ENCODE measurements at places on chromosomes 6 and 20. TPM values are rescaled to one million over a fixed set of nuclear protein-coding genes. Genes with fewer than 3 reads are reported as not detected.

The TTPAL gene
- 25.1 TPM for total RNA-seq

The SRMS gene
- total RNA-seq: 0.48 TPM

The LPA gene
- total RNA-seq: not detected

The TEAD3 gene
- 23.8 TPM for total RNA-seq

The ZNF343 gene
- total RNA-seq: 6.2 TPM

The ERVFRD-1 gene
- total RNA-seq: not detected

The CLDN20 gene
- total RNA-seq: not detected

The PTPN1 gene
- 36.7 TPM for total RNA-seq

The ZBTB12 gene
- 4.9 TPM for total RNA-seq

The PTGIS gene
- 2.7 TPM for total RNA-seq

The IMPG1 gene
- total RNA-seq: not detected

The GTSF1L gene
- not detected for total RNA-seq

The ZC2HC1B gene
- not detected for total RNA-seq

The CLVS2 gene
- total RNA-seq: 0.04 TPM

DNA sequence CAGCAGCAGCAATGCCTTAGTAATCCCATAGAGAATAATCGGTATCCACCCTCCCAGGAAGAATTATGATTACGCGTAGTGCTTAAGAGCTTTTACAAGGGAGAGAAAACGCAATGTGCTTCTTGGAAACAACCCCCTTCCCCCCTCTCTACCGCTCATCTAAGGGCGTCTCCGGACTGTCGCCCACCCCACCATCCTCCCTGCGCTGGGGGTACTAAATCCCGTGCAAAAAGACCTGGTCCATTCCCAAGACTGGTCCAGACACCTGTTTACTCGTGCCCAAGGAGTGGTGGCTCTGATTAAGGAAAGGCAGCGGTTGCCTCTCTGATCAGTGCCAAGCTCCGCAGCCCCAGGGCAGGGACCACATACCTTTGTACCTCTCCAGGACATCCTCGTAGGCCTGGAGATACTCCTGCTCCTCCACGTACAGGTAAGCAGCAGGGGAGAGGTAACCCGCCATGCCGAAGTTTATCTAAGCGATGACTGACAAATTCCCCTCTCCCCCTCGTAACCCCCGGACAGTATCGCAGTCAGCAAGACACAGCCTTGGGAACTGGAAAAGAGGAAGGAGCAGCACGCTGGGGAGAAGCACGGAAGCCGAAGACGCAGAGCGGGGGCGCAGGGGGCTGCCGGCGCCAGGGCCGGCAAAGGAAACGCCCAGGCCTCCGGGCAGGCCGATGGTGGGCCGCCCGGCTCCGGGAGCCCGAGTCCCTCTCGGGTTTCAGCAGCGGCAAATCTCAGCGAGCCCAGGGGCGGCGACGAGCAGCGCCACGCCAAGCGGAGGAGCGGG is 112.0 kb upstream of the BEND6 start:
- no peak for DNase-seq

DNA sequence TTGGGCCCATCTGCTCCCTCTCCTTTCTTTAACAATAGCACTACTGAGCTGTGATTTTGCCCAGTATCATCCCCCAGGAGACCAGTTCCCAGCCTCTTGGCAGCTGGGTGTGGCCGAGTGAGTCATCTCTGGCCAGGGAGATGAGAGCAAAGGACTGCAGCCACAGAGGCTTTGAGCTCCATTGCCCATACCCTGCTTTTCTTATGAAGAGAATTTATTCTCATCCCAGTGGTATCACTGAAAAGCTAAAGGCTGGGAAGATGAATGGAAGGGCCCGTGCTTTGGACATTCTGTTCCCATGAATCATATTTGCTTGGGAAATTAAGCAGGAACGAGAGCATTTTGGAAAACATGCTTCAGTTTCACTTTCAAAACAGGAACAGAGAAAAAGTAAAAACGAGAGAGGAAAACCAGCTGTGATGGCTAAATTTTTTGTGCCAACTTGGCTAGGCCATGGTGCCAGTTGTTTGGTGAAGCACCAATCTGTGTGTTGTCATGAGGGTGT is 14.9 kb downstream of the CST3 start:
- DNase-seq: peak; percentile 86

DNA sequence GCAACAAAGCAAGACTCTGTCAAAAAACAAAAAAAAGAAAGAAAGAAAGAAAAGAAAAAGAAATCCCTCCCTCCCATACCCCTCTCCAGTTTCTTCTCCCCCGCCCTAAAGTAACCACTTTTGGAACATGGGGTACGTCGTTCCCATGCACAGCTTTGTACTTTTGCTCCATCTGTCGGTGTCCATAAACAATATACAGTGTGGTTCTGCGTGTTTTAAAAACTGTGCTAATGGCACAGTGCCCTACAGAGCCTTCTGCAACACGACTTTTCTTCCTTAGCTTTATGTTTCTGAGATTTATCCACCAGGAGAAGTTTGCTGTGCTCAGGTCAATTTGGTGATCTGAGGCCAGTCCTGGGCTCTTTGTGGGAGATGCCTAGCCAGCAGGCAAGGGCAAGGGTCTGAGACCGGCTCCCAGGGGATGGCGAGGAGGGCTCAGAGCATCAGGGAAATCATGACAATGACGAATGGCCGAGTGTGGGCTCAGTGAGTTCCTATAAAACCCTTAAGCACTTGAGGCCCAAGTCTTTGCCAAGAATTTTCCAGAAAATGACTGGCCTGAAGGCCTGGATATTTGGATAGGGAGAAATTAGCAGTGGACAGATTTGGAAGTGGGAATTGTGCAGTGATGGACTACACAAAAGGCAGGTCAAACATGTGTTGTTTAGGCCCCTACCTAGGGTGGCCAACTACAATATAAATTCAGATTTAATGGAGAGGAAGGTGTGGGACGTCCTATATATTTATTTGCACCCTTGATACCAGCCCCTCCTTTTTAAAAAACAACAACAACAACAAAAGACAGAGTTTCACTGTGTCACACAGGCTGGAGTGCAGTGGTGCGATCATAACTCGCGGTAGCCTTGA is 1.9 kb upstream of the BCAS4 start:
- no peak for DNase-seq

GRCh38 chr6:17525637-17526036 is 74.5 kb upstream of the FAM8A1 start:
- DNase-seq: no peak

DNA sequence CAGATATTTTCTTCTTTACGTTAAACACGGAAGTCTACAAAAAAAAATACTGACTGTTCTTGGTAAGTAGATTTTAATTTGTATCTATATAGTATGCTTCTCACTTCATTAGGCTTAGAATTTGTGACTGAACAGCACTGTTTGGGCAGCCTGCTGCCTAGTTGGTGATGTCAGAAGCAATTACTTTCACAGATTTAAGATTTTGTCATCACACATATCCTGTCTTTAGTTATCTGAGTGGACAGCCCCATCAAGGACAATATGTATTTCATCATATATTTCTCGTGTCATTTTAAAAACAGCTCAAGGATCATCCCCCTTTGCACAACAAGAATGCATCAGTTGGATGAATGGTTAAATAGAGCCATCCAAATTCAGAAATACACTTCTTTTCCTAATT is 338.4 kb upstream of the CITED2 start:
- DNase-seq: no peak

DNA sequence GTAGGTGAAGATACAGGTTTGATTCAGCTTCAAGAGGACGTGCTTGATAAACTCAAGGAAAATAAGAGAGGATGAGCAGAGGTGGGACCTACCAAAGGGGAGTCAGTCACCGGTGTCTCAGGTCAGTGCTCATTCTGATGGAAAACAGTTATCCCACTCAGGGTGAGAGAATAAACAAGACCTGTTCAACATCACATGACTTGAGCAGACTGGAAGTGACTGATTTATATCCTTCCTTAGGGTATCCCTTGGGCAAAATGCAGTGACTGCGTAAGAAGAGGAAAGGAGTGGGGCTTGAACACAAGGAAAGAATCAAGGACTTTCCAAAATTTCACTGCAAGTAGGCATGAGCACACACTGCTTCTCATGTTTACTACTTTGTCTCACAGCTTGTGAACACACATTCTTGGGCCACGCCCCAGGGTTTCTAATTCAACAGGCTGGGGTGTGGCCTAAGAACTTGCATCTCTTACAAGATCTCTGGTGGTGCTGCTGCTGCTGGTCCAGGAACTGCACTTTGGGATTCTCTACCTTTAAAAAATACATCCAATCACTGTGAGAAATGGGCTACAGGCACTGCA is 11.6 kb downstream of the CST3 start:
- DNase-seq: no peak

DNA sequence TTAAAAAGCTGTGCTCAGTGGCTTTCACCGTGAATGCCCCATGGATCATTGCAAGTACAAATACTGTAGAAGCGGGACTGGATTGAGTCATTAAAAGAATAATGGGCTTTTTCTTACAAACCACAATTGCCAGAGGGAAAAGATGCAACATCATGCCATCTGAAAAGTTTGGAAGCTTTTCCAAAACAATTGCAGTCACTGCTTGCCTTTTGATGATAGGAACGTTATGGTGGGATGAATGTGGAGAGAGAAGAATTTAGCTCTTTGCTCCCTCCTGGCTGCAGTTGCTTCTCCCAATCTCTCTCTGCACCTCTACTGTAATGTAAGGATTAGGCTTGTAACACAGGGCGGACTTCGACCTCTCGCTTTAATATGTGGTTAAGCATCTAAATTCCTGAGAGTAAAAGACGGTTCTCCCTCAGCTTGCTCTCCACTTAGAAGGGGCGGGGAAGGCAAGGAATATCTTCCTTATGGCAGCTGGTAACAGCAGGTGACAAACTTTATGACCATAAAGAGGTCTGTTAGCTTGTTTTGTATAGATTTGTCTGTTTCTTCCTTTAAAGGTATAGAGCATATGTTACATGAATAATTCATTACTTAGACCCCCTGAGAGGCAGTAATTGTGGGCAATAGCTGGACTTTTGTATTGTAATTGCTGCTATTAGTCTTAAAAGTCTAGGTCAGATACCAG is 376.1 kb downstream of the UTRN start:
- DNase-seq: peak; percentile 14

GRCh38 chr6:35415065-35415891 is 36.9 kb upstream of the FANCE start:
- no peak for DNase-seq

DNA sequence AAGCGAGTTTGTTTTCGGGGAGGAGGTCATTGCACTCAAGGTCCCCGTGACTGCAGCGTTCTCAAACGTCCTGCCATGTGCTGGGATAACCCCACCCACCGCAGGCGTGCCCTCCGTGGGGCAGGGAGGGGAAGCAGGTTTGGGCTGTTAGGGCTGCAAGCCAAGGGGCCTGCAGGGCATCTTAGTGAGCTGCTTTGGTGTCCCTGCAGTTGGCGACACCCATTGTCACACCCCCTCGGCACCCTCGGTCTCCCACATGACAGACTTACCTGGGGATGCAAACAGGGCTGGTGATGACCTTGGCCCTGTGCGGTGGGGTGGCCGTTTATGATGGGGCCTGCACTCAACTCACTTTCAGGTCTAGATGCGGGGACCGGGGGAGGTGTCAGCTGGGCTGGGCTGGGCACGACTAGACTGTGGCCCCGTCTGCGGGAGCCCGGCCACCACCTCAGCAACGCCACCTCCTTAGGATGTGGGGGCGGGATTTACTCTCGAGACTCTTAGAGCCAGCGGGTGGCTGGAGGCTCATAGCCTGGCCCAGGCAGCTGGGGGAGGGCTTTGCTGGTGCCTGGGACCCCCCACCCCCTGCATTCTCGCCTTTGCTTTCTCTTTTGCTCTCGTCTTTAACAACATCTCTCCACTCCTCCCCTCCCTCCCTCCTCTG is 6.5 kb upstream of the GATA5 start:
- no peak for DNase-seq

GRCh38 chr20:9253006-9253539 is 184.2 kb downstream of the PLCB4 start:
- no peak for DNase-seq

DNA sequence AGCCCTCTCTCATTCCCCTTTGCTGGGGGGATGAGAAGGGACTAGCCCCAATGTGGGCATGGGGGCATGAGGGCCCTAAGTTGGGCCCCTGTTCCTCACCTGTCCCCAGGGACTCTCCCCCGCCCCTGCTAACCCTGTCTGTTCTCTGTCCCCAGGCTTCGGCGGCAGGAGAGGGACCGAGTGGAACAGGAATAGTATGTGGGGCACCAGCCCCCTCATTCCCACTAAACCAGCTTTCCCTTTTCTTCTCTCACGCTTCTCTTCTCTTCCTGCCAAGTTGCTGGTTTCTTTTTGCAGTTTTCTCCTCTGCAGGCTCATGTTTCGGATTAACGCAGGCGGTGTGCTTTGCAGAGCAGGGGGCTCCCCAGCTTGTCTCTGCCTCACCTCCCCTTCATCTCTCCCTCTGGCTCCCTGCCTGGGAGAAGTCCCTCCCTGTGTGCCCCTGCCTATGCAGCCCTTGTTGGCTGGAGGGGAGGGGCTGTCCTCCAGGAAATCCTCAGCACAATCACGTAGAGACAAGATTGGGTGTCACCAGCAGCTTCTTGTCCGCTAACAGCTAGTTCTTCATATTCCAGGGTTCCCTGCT is 7.9 kb downstream of the TMEM63B start:
- no peak for DNase-seq

DNA sequence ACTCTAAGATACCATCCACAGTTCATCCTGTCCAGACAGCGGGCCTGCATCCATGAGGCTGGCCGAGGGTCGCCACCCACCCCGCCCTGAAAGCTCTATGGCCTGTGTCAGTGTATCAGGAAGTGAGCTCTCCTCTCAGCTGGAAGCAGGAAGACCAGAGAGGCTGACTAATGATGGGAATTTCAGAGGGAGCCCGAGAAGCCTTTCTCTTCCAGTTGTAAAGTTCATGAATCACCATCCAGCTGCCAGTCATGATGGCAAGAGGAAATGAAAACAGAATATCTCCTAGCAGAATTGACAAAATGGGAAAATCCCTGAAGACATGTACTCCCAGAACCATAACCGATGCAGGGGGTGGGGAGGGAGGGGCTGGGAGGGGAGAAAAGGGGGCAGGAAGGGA is 109.6 kb upstream of the RPS6KA2 start:
- peak; percentile 77 for DNase-seq

DNA sequence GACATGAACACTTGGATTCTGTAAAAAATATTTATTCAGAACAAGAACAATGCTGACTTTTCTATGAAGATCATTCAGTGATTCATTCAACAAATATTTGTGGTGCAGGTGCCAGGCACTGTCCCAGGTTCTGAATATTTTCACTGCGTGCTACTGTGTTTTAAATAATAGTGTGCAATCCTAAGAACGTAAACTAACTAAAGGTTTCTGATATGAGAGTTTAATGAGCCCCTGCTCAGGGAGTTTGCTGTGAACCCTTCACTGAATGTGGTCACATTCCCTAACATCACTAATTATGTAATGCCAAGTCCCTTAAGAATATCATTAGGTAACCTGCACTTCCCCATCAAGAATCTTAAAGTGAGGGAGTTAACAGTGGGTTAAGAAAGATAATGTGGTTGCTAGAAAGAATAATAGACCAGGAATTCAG is 1.7 kb upstream of the TMEM170B start:
- DNase-seq: no peak

GRCh38 chr20:5156675-5157448 is 30.1 kb downstream of the CDS2 start:
- no peak for DNase-seq

GRCh38 chr6:5214570-5215052 is 46.1 kb downstream of the LYRM4 start:
- DNase-seq: no peak

- DNase-seq: no peak
Observed at GRCh38 chr20:10854976-10855375, 181.2 kb upstream of the JAG1 start.
